KG1 (cell line): ENCODE measurements at places on chromosomes 11 and 22.

- no peak for DNase-seq
Measured at GRCh38 chr22:17229991-17230630, 10.9 kb upstream of the ADA2 start.

DNA sequence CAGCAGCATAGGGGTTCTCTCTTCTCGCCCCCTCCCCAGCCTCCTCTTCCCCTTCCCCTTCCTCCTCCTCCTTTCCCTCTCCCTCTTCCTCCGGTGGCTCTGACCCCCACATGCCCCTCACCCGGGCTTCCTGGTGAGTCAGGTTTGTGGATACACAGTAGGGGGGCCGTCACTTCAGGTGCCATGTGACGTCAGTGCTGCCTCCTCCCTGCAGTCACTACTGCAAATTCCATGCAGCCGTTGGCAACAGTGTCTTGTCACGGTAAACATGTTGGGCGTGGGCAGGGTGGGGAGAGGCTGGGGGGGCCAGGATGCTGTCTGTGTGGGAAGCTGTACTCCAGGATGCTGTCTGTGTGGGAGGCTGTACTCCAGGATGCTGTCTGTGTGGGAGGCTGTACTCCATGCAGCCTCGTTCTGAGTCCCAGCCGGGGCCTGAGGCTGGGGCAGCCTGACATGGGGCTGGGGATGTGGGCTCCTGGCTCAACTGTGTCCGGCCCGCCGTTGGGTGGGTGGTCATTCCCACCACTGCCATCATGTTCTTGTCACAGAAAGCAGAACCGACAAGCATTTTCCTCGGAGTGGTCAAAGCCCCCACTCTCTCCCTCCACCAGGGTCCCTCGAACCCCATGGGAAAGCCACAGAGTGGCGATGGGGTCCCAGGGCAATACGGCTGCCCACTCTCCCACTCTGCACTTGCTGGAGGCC, 2.4 kb upstream of the MUC2 start:
- DNase-seq, result no peak

DNA sequence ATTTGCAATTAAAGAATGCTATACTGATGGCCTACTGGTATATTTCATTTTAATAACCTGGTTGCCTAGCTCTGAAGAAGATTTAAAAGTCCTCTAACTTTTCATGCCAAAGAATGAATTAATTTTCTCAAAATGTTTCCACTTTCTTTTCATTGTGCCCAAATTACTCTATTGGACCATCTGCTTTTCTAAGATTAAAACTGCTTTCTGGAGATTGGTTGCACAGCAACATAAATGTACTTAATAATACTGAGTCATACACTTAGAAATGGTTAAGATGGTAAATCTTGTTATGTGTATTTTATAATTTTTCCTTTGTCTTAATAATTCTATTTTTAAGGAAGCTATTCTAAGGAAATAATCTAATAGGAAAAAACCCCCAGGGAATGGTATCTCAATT, 150.2 kb downstream of the SWAP70 start:
- no peak for DNase-seq

DNA sequence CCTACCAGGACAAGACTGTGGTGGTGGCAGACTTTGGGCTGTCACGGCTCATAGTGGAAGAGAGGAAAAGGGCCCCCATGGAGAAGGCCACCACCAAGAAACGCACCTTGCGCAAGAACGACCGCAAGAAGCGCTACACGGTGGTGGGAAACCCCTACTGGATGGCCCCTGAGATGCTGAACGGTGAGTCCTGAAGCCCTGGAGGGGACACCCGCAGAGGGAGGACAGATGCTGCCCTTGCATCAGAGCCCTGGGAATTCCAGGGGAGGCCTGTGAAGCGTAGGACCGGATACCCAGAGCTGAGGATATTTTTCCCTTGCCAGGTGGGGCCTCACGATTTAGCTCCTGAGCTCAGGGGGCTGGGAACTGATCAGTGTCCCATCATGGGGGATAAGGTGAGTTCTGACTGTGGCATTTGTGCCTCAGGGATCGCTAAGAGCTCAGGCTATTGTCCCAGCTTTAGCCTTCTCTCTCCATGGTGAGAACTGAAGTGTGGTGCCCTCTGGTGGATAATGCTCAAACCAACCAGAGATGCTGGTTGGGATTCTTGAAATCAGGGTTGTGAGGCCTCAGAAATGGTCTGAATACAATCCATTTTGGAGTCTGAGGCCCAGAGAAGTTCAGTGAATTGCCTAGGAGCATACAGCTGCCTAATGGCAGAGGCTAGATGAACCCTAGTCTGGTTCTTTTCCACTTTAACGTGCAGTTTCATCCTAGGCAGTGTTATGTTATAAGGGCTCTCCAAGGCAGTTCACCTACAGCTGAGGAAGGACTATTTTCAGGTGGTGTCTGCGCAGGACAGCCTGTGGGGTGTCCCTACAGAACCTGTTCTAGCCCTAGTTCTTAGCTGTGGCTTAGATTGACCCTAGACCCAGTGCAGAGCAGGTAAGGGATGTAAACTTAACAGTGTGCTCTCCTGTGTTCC, 19.5 kb downstream of the PIK3IP1 start:
- DNase-seq, result peak; percentile 26

GRCh38 chr11:47496808-47497207, 47.9 kb upstream of the RAPSN start:
- DNase-seq, result no peak

DNA sequence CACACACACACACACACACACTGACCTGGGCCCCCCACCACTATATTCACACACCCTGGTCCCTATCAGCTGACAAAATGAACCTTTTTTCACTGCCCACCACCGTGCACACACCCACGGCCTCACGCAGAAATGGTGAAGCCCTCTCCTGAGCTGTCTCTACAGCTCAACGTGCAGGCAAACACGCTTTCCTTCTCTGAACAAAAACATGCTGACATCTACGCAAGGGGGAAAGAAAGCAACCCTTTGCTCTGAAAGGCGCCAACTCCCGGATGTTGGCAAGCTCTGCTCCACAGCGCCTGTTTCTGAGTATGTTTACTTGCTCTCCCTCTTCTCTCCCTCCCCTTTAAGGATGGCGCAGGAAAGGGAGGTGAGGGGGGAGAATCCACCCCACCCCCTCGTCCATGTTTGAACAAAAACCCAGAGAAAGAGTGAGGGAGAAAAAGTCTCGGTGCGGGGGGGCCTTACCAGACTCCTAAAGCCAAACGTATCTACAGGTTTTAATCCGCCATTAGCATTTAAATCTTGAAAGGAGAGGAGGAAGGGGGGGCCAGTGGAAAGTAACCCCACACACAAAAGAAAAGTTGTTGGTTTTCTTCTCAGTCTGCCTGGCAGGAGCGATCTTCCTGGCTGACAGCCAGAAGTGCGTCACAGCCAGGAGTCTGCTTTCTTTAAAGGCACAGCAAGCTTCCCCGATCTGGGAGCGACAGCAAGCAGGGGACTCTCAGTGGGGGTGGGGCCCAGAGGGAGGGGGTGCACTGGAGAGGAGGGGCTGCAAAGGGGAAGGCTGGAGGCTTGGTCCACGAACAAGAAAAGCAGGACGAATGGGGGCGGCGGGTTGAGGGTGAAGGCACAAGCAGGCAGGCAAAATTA, 39.6 kb downstream of the NUMA1 start:
- peak; percentile 92 for DNase-seq

DNA sequence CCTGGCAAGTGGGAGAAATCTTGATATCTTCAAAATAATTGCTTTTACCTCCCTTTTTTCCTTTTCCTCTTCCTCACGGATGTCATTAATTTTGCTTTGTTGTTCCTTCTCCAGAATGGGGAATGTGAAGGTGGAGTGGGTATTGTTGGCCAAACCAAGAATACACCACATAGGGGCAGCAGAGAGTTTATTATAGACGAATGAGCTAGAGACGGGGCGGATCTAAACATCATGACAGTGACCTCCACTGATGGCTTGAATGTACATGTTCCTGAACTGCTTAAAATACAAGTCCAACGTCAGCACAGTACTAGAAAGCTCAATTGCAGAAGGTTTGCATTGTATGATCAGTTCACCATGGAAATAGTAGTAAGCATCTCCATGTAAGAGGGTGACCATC, 122.3 kb upstream of the SNX19 start:
- DNase-seq, result no peak

GRCh38 chr11:129458756-129459535, 83.3 kb downstream of the BARX2 start:
- no peak for DNase-seq

GRCh38 chr11:1148752-1149180, 9.0 kb upstream of the MUC5AC start:
- DNase-seq, result no peak

- no peak for DNase-seq
Measured at GRCh38 chr11:67299471-67300191, 3.7 kb upstream of the SSH3 start.

GRCh38 chr11:16953663-16954062, 60.6 kb downstream of the PLEKHA7 start:
- no peak for DNase-seq

GRCh38 chr11:32121012-32121411, 30.1 kb downstream of the RCN1 start:
- no peak for DNase-seq
